DMS79 (cell line): ENCODE measurements at places on chromosomes 6 and 20.
A peak's percentile ranks its signal among the peaks of the same experiment; 100 is the strongest.

GRCh38 chr20:577167-577791 lies 32.8 kb downstream of the TCF15 start:
- no peak for DNase-seq

DNA sequence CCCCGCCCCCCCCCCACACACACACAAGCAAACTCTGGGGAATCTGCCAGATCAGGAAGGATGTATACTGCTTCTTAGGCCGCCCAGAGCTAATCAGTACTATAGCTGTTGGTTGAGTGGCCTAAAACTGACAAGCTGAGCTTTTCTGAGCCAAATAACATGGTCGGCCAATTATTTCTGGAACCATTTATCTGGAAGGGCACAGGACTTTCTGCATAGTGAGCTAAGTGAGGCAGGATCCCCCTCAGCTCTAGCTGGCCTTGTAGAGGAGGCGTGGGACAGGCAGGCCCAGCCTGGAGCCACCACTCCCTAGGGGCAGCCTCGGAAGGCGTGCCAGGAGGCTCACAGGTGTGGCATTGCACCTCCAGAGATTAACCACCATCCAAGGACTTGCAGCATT lies 200.1 kb downstream of the TMEM242 start:
- no peak for DNase-seq

DNA sequence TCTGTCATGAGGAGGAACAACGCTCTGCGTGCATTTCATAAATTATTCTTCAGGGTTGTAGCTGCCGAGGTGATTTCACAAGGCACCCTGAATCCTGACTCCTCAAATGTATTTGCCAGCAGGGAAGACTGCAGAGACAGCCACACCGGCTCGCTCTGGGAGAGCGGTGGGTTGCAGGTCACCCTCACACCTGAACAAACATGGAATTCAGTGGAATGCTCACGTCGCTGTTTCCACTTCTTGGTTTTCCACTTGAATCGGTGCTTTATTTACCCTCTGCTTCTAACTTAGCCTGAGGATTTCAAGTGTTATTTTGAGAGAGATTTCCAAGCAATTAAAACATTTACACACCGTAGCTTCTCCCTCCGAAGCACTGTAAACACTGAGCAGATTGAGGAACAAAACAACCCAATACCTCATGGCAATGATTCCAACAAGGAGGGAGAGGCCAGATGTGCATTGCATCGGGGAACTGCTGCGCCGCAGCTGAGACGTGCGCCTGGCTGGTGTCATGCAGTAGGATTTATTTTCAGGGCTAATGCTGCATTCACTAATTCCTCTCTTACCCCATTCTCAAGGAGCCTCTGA lies 59.5 kb upstream of the GGTLC1 start:
- DNase-seq = peak; percentile 5

GRCh38 chr6:4672772-4673171 lies 103.4 kb upstream of the CDYL start:
- no peak for DNase-seq

DNA sequence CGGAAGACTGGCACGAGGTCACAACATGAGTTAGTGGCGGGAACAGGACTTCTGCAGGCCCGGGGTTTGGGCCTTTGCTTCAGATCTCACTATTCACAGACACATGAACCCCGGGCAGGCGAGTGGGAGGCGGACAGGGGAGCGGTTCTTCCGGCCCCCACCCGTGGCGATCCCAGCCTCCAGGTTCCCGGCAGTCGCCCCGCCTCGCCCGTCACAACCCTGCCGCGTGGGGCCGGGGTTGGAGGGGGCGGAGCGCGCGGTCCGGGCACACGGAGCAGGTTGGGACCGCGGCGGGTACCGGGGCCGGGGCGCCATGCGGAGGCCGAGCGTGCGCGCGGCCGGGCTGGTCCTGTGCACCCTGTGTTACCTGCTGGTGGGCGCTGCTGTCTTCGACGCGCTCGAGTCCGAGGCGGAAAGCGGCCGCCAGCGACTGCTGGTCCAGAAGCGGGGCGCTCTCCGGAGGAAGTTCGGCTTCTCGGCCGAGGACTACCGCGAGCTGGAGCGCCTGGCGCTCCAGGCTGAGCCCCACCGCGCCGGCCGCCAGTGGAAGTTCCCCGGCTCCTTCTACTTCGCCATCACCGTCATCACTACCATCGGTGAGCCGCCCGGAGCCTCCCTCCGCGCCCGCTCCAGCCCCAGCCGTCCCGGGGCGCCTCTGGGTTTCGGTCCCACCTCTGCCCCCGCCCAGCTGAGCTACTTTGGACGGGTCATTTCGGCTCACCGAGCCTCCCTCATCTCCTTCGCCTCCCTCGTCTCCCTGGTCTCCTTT lies at the start of gene KCNK15:
Gene KCNK15, plus strand, starts transcription at position 268 of the 769 bp plus-strand sequence. Its CDS starts 46 bp downstream, at position 314.
- DNase-seq = no peak

DNA sequence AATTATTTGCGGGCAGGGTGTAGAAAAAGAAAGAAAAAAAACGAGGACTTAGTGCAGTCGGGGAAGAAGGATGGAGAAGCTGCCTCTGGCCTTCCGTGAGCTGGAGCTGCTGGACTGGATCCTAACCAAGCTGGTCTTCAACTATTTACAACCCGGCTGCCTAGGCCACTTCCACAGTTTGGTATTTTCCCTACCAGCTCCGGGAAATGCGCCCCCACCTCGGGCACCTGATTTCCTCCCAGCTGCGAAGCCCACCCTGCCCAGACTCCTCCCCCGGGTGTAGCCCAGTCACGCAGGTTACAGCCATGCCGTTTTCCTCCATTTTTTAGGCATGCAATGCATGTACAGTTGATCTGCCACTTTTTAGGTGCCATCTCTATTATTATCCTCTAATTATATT lies 21.2 kb downstream of the THEMIS start:
- DNase-seq = no peak

GRCh38 chr20:59835448-59836395 lies 97.7 kb downstream of the SYCP2 start:
- DNase-seq = peak; percentile 88

GRCh38 chr6:81049425-81050042 lies 702.9 kb downstream of the TENT5A start:
- no peak for DNase-seq

DNA sequence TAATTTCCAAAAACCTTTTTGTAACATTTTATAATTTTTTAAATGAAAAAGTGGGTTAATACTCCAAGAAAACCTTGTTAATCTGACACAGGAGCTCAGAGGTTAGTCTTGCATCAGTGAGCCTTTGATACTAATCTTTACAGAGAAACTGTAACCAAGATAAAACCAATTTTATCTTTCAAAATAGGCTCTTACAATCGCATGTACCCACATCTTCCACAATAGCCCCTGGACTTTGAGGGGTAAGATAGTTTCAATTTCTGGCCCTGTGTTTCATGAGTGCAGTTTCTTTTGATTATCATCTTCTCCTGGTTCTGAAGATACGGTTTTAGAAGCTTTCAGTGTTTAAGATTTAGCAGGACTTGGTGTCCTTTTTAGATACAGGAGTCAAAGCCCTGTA lies 34.5 kb upstream of the MAS1L start:
- no peak for DNase-seq

GRCh38 chr6:113221850-113222249 lies 635.3 kb upstream of the MARCKS start:
- DNase-seq = no peak

- DNase-seq = no peak
Observed at GRCh38 chr6:130377915-130378314, 12.1 kb downstream of the TMEM200A start.

DNA sequence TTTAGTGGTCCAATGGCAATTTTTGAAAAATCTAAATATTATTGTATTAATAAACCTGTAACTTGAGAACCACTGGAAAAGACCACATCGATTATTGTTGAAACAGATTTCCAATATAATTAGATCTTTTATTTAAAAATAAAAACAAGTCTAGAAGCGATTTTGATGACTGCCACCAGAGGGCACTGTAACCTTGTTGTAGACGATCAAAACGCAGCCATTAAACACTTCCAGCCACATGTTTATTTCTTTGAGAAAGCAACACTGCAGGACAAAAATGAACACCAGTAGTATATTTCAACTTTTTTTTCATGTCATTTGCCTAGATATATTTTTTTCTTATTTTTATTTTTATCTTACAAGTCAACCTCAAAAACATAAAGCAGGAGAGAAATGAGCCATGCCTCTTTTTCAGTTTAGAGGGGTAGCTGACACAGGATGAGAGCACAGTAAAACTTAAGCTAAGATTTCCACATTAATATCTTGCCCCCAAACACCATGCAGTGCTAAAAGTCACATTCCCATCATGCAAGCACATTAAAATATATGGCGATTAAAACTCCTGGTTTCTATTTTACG lies 115.4 kb downstream of the OPRM1 start:
- peak; percentile 2 for DNase-seq

DNA sequence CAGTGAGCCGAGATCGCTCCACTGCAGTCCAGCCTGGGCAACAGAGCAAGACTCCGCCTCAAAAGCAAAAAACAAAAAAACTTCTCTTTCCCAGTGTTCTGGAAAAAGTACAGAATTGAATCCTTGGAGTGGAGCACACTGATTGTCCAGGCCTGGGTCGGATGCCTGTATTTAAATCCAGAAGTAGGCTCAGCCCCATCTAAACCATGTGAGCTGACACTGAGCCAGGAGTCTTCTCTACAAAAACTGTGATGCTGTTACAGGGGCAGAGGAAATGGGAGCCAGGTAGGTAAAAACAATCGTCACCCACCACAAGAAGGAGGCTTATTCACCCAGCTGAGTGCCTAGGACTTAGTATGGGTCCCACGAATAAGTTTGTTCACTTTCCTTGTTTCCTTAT lies 43.0 kb upstream of the PTPN1 start:
- DNase-seq = no peak

GRCh38 chr6:105806486-105806920 lies 279.6 kb upstream of the PRDM1 start:
- DNase-seq = no peak

DNA sequence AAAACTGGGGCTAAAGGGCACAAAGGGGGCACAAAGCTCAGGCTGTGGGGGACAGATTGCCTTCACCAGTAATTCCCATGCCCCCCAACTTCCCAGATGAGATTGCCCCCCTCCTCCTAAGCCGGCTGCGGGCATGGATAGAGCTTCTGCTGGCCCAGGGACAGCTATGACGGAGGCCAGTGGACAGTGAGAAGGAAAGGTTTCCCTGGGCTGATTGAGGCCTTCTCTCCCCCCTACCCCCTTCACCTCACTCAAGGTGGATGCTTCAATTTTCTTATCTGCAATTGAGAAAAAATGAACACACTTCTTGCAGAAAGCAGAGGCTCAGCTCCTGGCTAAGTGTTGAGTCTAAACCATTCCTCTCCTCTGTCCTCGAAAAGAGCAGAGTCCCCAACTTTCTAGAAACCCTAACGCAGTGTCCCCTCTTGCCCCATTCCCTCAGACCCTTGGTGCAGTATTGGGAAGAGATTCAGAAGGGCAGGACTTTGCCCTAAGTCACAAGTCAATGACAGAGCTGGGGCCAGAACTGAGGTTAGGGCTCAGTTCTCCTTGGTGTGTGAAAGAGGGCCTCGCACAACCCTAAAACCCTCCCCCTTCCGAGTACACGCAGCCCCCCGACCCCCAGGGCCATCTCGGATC lies 808 bp downstream of the SDC4 start:
- DNase-seq = no peak

DNA sequence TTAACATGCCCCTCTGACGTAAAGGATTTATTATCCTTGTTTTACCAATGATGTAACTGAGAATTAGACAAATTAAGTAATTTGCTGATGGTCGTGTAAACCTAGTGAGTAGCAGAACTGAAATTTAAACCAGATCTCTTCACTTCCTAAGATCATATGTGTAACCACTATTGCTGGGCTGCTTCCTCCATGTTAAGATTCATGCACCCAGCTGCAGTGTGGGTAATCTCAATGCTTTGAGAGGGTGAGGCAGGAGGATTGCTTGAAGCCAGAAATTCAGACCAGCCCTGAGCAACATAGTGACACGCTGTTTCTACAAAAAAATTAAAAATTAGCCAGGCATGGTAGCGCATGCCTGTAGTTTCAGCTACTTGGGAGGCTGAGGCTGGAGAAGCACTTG lies 97.9 kb downstream of the L3MBTL3 start:
- DNase-seq = no peak

- no peak for DNase-seq
Observed at GRCh38 chr6:135188718-135189117, 7.6 kb downstream of the MYB start.

DNA sequence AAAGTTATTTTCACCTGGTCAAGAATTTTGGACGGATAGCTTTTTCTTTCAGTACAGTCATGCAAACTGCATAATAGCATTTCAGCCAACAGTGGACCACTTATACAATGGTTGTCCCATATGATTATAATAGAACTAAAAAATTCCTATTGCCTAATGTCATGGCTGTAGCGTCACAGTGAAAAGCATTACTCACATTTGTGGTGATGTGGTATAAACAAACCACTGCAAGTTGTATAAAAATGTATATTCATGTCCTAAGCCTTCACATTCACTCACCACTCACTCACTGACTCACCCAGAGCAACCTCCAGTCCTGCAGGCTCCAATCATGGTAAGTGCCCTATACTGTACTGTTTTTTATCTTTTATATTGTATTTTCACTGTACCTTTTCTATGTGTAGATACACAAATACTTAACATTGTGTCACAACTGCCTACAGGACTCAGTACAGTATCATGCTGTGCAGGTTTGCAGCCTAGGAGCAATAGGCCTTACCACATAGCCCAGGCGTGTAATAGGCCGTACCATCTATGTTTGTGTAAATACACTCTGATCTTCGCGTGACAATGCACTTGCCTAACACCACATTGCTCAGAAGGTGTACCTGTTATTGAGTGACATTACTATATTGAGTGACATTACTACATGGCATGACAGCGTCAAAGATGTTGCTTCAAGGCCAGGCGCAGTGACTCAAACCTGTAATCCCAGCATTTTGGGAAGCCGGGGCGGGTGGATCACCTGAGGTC lies 17.9 kb downstream of the ABHD12 start:
- DNase-seq = no peak

DNA sequence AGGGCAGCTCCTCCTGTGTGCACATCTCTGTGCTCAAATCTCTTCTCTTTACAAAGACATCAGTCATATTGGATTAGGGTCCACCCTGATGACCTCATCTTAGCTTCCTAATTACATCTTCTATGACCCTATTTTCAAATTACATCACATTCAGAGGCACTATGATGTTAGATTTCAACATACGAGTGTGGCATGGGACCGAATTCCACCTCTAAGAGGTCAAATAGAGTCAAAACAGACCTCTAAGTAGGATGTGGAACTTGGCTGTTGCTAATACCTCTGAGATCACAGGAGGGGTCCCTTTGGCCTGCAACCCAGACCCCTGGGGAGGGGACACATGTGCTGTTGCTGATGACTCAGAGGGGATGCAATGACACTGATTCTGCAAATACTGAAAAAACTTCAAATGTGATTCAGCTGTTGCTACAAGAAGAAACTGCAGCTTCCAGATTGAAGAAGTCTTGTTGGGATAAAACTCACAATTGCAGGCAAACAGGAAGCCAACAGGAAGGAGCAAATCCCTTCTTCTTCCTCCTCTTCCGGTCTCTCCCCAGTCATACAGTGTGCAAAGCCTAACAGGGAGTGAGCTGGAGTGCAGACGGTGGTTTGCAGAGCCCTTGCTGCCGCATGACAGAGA lies 216.2 kb downstream of the MYLK4 start:
- no peak for DNase-seq

GRCh38 chr6:18186033-18186432 lies 30.8 kb downstream of the KDM1B start:
- peak; percentile 80 for DNase-seq
